ENCODE measurements at places on chromosomes 4 and X. TPM values are rescaled to one million over a fixed set of nuclear protein-coding genes. Genes with fewer than 3 reads are reported as not detected.

XPNPEP2 gene
- not detected for total RNA-seq

GRCh38 chr4:61549336-61549735 lies 349.2 kb downstream of the ADGRL3 start:
- DNase-seq, result no peak

- DNase-seq, result no peak
These were observed 1629.2 kb upstream of the ADGRL3 start for GRCh38 chr4:59570860-59571476.

DNA sequence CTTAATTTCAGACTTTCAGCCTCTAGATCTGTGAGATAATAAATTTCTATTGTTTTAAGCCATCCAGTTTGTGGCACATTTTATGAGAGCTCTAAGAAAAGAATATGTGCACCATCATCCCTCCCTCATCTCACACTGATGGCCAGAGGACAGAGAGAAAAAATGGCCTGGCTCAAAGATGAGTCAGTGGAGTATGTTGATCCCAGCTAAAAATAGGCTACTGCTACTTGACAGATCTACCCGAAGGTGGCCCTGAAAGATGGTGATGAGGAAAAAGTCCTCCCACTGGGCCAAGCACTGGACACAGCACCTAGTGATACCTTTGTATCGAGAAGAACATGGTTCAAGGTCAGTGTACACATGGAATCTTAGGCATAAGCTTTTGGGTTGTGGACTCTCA lies 38.2 kb upstream of the DCTD start:
- no peak for DNase-seq

DNA sequence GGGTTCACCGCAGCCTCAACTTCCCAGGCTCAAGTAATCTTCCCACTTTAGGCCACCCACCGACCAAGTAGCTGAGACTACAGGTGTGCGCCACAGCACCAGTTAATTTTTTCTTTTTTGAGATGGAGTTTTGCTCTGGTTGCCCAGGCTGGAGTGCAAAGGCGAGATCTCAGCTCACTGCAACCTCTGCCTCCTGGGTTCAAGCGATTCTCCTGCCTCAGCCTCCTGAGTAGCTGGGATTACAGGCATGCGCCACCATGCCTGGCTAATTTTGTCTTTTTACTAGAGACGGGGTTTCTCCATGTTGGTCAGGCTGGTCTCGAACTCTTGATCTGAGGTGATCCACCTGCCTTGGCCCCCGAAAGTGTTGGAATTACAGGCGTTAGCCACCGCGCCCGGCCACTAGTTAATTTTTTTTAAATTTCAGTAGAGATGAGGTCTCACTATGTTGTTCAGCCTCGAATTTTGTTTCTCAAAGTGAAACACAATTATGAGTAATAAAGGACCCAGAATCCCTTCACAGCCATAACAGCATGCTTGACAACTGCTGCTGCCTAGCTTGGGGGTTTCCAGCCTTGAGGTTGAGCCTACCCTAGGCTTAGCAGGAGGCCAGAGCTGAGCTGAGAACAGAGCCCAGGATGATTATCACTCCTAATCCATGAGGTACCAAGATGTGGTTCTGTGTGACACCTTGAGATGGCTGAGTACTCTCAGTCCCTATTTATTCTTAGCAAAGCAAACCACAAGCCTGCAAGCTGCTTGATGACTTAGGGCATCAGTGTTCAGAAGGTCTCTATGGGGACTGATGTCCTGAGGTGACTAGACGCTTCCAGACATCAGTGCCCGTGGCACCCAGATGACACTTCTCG lies 41.6 kb upstream of the NKRF start:
- DNase-seq, result no peak

- DNase-seq, result peak; percentile 19
These were observed 36.8 kb downstream of the RTL5 start for GRCh38 chrX:72094894-72095293.

- DNase-seq, result peak; percentile 25
These were observed 195.7 kb upstream of the ANK2 start for GRCh38 chr4:112853662-112854256.
